ENCODE measurements at places on chromosomes 12 and 14.

GRCh38 chr12:100273782-100274181 is 6.8 kb downstream of the SCYL2 start:
- DNase-seq, result no peak

GRCh38 chr14:76583174-76583573 is 178.1 kb upstream of the VASH1 start:
- DNase-seq, result no peak

GRCh38 chr12:26723379-26724308 is 109.3 kb downstream of the ITPR2 start:
- no peak for DNase-seq

DNA sequence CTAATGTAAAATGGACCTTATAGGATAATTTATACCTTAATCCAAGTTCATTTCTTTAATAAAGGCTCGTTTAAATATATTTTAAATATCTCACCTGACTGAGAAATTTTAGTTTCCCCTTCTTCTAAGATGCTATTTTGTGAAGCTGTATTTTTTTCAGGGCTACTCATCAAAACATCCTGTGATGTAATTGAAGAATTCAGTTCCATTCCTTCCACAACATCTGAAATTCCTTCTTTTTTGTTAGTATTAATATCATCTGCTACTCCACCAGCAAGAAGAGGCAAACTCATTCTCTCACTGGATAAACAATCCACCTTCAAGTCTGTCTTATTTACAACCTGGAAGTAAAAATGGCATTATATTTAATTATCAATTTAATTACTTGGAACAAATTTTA is 22.5 kb downstream of the LGALS3 start:
- no peak for DNase-seq

DNA sequence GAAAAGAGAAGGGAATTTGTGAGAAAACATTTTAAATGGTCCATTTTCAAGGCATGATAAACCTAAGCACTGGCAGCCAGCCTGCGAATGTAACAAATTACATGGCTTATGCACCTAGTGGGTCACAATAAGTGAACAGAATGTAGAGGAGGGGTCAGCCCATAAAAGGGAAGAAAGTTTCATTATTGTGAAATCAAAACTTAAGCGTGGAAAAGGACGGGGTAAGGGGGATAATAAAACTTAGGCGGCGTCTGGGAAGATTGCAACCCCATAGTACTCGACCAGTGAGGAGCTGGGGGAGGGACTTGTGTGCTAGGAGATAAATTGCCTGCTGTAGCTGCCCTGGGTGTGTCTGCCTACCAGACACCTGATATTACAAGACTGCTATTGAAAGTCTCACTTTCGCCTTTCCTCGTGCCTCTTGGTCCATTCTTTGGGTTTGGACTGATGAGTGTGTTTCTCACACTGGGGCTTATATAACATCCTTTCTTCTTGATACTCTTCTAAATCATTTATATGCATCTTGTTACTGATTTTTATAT is 40.6 kb downstream of the ZDHHC17 start:
- DNase-seq, result no peak

DNA sequence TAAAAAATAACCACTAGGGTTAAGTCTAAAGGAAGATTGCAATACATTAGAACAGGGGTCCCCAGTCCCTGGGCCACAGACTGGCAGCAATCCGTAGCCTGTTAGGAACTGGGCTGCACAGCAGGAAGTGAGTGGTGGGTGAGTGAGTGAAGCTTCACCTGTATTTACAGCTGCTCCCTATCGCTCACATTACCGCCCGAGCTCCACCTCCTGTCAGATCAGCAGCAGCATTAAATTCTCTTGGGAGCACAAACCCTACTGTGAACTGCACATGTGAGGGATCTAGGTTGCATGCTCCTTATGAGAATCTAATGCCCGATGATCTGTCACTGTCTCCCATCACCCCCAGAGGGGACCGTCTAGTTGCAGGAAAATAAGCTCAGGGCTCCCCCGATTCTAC is 15.5 kb downstream of the ADGRD1 start:
- no peak for DNase-seq

- DNase-seq, result no peak
Observed at GRCh38 chr12:121831571-121832245, 27.0 kb downstream of the HPD start.

DNA sequence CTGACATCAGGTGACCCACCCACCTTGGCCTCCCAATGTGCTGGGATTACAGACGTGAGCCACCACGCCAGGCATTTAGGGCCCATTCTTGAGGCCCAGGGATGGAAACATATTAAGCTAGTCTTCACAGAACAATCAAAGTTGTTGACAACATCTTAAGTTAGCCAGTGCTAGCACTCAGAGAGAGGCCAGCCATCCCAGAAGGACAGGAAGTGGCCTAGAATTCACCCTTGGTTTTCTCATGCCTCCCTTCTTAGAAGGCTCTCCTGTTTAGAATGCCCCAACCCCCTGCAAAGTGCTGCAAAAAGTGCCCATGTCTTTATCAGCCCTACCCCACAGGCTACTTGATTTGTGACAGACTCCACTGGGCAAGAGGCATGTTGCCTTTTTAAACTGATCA is 12.1 kb upstream of the OR6J1 start:
- no peak for DNase-seq

GRCh38 chr12:131836714-131837397 is 8.7 kb downstream of the MMP17 start:
- DNase-seq, result no peak

DNA sequence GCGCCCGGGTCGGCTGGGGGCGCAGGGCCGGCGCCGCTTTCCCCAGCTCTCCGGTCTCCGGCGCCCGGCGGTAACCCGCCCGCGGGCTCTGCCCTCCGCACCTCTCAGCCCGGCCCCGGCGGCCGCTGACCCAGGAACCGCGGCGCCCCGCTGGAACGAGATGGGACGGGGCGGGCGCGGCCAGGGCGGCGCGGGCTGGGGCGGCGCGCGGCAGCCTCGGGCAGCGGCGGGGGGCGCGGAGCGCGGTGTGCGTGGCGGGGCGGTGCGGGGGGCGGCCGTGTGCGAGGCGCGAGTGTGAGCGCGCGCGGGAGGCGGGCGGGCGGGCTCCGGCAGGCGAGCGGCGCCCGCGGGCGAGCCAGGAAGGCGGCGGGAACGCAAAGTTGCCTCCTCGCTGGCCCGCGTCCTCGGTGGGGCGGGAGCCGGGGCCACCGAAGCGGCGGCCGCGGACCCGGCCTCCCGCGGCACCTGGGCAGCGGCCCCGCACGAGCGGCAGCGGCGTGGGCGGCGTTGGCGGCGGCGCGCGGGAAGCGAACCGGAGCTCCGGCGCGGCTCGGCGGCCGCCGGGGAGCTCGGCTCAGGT is 671 bp upstream of the DIO3 start:
- no peak for DNase-seq

- DNase-seq, result no peak
Observed at GRCh38 chr12:100661300-100661951, 87.9 kb downstream of the GAS2L3 start.

GRCh38 chr14:40292664-40293063 is 860.4 kb upstream of the FBXO33 start:
- DNase-seq, result no peak

- no peak for DNase-seq
Observed at GRCh38 chr14:59890676-59891075, 20.1 kb upstream of the RTN1 start.

- no peak for DNase-seq
Observed at GRCh38 chr12:89950421-89950820, 241.8 kb upstream of the ATP2B1 start.

- no peak for DNase-seq
Observed at GRCh38 chr14:83096092-83096491, 1562.4 kb upstream of the SEL1L start.

GRCh38 chr12:109900752-109901580 is 892 bp downstream of the TCHP start:
- DNase-seq, result no peak

GRCh38 chr12:14264316-14264715 is 101.2 kb upstream of the ATF7IP start:
- DNase-seq, result no peak

DNA sequence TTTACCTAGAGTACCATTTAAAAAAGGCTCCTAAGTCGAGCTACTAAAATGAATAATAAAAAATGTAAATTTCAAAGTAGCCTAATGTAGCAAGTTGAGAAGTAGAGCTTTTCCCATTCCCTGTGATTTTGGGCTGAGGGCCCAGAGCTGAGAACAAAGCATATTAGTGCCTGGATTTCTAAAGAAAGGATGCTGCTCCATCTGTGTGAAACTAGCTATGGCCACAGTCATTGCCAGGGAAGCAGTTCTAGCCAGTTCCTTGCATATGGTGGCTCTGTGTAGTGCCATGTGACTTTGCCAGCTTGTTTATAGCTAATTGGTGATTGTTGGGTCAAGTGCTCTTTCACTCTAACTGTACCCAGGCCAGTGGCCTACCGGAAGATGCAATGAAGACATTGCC is 20.4 kb upstream of the FBXO33 start:
- no peak for DNase-seq

GRCh38 chr12:127107744-127108143 is 1159.2 kb upstream of the TMEM132C start:
- no peak for DNase-seq

DNA sequence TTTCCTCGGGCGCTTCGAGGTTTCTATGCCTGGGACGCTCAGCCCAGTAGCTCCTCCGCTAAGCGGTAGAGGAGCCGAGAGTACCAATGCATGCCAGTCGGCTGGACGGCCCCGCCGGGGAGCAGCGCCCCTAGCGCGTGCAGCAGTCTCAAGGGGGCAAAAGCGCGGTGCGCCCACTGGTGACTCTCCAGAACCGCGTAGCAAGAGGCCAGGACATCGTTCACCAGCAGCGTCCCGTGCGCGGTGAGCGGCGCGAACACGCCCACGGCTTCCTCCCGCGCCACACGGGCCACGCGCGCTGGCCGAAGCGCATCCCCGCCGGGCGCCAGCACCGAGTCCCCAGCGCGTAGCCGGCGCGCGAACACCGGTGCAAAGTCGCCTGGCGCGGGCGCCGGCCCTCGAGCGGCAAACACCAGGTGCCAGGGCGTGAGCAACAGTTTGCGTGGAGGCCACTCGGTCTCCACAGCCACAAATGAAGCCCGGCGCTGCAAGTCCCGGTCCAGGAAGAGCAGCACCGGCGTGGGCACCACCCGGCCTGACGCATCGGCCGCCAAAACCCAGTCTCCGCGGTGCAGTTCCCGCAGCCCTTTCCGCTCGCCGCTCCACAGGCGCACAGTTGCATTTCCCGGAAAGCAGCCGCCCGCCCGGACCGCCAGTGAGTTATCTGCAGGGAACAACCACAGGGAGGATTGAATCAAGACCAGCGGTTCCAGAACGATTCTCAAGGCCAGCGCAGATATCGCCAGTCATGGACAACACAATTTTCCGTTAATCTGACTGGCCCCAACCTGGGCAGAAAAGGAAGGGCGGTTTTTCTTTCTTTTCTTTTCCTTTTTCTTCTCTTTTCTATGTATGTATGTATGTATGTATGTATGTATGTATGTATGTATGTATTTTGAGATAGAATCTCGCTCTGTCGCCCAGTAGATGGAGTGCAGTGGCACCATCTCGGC is 4.5 kb downstream of the DHH start:
- no peak for DNase-seq

- no peak for DNase-seq
Observed at GRCh38 chr12:90268574-90268973, 559.9 kb upstream of the ATP2B1 start.

- no peak for DNase-seq
Observed at GRCh38 chr14:61661471-61662400, 33.6 kb upstream of the HIF1A start.

DNA sequence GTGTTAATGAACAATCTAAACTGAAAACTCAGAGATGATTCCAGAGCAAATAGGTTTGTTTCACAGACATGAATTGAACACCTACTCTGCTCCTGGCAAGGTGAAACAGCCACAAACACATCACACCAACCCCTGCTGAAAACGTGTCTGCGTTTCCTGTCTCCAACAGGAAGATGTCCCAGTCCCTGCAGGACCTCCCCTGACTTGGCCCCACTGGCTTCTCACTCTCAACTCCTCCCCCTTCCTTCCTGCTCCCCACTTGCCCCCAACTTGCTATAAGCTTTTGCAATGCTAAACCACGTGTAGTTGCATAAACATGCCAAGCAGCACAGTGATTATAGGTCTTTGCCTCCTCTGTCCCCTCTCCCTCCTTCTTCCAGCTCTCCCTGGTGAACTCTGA is 567.6 kb downstream of the BCL11B start:
- no peak for DNase-seq

Measured in bone marrow (tissue), 2 donors.